Stimulated activated CD8-positive, alpha-beta memory T cell treated with anti-CD3 and anti-CD28 coated beads, Interleukin-7, amount 100 ng/mL, for 4 hours (primary cell): ENCODE measurements at places on chromosomes 13 and 19.

DNA sequence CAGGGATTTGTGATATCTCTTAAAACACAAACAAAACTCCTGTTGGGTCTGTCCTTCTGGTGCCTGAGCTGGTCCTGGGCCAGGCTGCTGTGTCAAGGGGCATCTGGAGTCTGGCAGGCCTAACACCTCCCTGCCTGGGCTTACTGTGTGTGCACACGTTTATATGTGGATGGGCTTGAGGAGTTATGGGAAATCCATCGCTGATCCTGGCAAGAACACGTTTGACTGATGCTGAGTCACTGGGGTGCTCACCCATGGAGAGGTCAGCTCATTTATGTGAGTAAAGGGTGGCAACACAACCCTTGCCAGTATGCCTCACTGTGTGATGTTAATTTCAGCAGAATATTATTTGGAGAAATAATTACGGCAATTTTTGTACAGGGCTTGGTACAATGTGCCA is 44.5 kb upstream of the PCDH8 start:
- no peak for DNase-seq

GRCh38 chr19:55673889-55674288 is 1.1 kb upstream of the EPN1 start:
- DNase-seq = no peak

GRCh38 chr13:48930918-48931317 is 44.8 kb upstream of the FNDC3A start:
- no peak for DNase-seq

DNA sequence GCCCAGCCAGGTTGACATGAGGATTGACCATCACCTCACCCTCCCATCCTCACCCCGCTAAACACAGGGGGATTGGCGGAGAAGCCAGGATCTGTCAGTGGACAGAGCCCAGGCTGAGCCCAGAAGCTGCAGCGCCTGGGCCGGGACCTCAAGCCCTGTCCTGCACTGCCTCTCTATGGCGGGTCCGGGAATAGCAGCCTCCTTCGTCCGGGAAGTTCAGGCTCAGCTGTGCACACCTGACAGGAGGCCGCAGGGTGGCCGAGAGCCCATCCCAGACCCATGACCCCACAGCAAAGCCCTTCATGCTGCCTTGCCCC is 67.8 kb downstream of the SPACA7 start:
- no peak for DNase-seq

DNA sequence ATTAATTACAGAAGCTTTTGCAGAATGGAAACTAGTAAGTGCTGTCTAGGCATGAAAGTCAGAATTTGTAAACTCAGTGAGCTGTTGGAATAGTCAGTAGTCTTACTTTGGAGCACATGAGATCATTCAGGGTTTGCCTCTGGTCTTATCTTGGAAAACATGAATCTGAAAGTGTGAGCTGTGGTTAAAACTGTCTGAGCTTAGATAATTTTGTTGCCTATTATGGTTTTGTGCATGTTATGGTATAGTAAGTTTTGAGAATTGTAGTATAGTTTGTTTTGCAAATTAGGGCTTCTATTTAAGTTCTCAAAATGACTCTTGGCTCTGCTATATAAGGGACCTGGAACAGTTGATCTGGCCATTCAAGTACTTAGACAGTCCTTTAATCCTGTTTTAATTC is 53.7 kb upstream of the TRPC4 start:
- no peak for DNase-seq

DNA sequence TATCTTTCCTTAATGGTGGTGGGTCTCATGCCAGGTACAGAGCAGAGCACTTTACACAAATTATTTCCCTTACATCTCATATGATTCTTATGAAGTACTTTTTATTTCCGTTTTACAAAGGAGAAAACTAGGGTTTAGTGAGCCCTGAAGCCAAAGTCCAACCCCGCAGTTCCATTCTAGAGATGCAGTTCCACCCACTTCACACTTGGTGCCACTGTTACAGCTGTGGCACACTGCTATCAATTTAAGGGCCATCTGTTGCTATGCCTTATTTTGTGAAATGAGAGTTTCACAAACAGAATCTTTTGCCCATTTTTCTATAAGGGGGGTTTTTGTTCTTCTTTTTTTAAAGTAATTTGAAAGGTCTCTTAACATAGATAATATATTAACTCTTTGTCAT is 12.9 kb downstream of the MIPEP start:
- no peak for DNase-seq

DNA sequence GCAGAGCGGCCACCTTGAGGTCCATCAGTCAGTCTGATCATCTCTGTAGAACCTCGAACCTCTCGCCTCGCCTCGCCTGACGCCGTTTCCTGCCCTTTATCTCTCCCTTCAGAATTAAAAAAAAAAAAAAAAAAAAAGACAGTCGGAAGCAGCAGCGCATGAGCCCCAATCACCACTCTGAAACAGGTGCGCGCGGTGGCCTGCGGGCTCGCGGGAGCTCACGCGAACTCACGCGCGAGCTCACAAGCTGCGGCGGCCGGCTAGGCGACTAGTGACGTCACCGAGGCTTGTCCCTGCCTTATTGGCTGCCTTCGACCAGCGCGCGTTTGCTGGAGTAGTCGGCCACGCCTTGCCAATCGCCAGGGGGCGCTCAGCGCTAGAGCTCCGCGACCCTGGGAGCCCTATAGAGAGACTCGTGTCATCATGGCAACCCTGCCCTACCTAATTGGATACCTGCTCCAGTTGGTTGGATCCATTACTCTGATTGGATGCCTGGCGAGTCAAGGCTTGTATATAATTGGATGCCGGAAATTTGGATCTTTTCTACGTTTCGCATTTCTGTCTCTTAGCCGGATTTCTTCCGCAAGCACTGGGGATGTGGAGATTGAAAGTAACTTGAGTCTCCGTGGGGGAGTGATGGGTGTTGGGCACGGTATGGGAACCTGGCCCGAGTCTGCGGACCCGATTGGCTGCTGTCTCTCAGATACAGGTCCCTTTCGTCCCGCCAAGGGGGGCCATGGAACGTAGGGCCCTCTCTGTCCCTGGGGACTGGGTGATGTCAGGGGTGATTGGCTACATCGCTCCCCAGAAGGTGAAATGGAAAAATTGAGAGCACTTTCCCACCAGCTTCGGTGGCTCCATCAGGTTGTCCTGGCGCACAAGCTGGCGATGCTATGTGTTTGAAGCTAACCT is 31.6 kb downstream of the SYT3 start:
- DNase-seq = peak; percentile 60

GRCh38 chr19:1109032-1109551 is 5.3 kb downstream of the GPX4 start:
- no peak for DNase-seq

- DNase-seq = no peak
Measured at GRCh38 chr13:30608364-30608763, 9.4 kb upstream of the USPL1 start.

DNA sequence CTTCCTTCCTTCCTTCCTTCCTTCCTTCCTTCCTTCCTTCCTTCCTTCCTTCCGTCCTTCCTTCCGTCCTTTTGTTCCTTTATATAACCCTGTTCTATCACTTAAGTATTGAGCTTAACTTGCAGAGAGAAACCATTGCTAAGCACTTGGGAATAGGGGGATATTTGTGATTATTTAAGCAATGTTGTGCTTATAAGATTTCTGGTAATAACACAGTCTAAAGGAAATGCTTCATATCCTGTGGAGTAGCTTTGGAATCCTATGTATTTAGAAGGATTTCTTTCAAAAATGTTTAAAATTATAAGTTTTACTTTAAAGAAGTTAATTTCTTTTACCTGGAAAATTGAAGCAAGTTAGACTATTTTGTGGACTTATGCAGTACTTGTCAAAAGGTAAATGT is 209.8 kb downstream of the PCCA start:
- DNase-seq = no peak

DNA sequence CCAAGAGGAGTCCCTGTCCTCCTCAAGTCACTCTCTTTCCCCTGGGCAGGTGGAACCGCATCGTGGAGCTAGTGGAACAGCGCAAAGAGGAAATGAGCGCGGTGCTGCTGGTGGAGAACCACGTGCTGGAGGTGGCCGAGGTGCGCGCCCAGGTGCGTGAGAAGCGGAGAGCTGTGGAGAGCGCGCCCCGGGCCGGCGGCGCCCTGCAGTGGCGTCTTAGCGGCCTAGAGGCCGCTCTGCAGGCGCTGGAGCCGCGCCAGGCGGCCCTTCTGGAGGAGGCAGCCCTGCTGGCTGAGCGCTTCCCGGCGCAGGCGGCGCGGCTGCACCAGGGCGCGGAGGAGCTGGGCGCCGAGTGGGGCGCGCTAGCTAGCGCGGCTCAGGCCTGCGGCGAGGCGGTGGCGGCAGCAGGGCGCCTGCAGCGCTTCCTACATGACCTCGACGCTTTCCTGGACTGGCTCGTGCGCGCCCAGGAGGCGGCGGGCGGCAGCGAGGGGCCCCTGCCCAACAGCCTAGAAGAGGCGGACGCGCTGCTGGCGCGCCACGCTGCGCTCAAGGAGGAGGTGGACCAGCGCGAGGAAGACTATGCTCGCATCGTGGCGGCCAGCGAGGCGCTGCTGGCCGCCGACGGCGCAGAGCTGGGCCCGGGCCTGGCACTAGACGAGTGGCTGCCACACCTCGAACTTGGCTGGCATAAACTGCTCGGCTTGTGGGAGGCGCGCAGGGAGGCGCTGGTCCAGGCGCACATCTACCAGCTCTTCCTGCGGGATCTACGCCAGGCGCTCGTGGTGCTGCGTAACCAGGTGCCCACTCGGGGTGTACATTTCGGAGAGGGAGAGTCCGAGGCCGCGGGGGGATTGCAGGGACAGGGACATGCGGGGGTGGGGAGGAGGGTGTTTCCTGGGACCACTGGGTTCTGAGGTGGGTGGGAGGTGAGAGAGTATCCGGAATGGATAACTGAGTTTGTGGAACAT is 52.8 kb downstream of the SPTBN4 start:
- DNase-seq = no peak

DNA sequence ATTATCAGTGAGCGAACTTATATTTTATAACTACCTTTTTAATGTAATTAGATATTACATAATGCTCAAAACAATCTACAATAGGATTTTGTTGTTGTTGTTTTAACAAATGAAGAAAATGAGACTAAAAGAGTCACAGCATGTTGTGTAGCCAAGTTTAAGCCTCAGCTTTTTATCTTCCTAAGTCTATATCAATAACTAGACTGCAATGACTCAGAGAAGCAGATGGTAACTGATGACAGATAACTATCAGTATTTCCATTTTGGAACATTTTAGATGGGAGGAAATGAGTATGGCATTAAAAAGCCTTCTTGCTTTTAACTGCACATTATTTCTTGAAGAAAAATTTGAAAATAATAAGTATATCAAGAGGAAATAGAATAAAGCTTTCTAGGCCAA is 825.2 kb downstream of the SLITRK1 start:
- no peak for DNase-seq

GRCh38 chr19:8174706-8175105 is 25.3 kb upstream of the FBN3 start:
- no peak for DNase-seq

GRCh38 chr19:1459479-1459878 is 9.6 kb downstream of the APC2 start:
- no peak for DNase-seq

DNA sequence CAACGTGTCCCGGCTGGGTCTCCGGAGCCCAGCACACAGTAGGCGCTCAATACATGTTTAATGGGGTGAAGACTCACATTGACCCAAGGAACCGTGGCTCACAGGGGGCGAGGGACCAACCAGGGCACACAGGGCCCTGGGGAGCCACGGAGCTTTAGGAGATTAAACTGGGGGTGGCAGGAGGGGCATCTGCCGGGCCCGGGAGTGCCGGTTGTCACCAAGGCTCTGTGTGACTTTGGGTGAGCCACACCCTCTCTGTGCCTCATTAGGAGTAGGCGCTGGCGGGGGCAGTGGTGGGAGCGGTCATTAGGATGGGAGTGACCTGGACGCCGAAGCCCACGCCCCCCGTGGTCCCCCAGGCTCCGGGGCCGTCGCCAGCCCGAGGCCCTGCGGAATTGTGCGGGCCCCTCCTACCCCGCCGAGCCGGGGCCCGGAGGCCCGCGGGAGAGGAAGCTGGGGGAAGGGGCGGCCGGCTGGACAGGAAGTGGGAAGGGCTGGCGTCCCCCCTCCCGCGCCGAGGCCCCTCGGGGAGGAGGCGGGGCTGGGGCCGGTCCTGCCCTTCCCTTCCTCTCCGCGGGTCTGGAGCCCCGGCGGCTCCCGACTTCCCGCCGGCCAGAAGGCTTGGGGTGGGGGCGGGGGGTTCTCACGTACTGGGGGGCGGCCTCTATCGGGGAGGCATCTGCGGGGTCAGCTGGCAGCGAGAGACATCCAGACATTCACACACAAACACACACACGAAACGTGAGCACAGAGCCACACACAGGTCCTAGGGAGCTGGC is 1.8 kb upstream of the SSBP4 start:
- DNase-seq = peak; percentile 43

GRCh38 chr13:77412116-77412635 is 85.3 kb upstream of the MYCBP2 start:
- no peak for DNase-seq

DNA sequence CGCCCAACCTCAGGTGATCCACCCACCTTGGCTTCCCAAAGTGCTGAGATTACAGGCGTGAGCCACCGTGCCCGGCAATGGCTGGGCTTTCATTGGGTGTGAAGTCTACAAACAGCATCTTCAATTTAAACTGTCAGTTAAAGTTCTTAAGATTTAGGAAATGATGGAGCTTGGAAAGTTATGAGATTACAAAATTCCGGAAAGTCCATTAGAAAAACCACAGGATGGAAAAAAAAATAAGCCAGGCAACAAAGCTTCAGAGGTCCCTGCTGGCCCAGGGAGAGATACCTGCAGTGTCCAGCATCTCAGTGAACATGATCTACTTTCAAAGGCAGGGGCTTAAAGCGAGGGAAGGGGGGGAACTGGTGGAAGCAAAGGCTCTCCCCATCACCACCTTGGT is 4.6 kb upstream of the ZNF587B start:
- no peak for DNase-seq

GRCh38 chr13:33208290-33209220 is 77.0 kb downstream of the STARD13 start:
- no peak for DNase-seq

DNA sequence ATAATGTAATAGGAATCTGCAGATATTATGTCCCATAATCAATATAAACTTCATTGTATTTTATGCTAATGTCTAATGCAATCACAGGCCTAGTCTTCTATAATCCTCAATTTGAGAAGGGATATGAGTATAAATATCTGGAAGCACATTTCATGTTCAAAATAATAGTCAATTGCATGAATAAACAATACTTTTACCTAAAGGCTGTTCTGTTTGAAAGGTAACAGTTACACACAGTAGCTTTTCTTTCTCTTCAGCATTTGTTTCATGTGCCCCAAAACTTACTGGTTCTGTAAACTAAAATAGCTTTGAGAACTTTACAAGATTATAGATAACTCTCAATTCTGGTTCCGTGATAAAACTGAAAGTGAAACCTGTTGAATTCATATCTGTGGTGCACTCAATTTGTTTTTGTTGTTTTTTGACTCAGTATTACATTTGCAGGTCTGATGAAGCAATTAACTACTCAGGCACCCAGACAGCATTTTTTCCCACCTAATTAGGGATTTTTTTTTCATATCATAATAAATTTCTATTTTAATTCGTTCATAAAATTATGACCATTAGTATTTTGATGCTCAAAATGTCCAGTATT is 1193.8 kb downstream of the SLITRK1 start:
- DNase-seq = no peak

- DNase-seq = no peak
Measured at GRCh38 chr19:30999726-31000125, 349.5 kb downstream of the TSHZ3 start.

- no peak for DNase-seq
Measured at GRCh38 chr13:37485756-37486155, 112.8 kb downstream of the POSTN start.
